Activated gamma-delta T cell treated with Interleukin-2 at 50 U/mL for 16 hours (primary cell): ENCODE measurements at places on chromosomes 6 and 20.

DNA sequence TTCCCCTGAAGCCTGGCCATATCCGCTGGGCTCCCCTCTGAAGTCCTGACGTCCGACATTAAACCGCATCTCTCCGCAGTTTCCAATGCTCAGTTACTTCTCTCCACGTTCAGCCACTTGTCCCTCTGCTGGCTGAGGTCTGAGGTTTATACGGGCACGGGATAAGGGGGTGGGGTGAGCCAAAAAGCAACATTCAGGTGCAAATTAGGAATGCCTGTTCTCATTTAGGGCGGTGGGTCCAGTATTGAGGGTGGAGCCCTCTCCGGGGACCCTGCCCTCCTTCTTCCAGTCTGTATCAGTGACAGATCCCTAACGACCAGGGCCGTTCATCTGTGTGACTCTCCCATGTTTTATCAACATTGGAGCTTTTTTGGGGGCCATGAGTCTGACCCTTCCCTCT is 1454.4 kb downstream of the HACE1 start:
- DNase-seq: no peak

DNA sequence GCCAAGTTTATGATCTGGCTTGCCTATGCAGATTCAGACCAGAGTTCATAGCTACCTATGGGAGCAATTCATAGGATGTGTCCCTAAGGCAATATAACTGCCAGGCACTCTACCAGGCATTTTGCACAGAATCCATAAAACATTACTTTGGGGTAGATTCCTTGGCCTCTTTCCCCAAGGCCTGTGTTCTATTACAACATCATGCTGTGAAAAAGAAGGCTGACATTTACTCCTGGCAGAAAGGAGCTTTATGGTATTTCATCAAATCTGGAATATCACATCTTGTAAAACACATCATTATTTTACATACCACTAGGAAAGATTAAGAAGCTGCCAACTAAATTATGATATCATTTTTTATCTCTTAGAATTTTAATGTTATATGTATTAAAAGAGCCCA is 287.0 kb upstream of the MARCKS start:
- DNase-seq: no peak

DNA sequence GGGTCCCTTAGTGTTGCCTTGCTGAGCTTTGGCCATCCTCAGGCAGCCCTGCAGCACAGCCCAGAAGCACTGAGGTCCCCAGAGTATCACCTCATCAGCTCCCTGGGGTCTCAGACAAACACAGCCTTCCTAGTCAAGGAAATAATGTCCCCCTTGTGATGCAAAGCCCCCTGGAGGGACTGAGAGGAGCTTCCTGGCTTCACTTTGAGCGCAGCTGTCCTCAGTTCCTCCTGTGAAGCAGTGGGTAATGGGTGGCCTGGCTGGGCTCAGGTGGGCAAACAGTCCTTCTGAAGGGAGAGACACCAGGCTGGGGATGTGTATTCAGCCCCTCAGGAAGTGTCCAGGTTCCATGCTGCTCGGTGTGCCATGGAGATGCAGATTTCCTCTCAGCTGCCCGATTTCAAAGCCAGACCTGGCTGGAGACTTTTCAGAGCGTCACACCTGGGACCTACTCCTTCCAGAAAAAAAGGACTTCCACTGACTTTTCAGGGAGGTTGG is 79.2 kb upstream of the FOXA2 start:
- no peak for DNase-seq

GRCh38 chr6:2765896-2766766 is 938 bp downstream of the WRNIP1 start:
- peak; percentile 26 for DNase-seq

DNA sequence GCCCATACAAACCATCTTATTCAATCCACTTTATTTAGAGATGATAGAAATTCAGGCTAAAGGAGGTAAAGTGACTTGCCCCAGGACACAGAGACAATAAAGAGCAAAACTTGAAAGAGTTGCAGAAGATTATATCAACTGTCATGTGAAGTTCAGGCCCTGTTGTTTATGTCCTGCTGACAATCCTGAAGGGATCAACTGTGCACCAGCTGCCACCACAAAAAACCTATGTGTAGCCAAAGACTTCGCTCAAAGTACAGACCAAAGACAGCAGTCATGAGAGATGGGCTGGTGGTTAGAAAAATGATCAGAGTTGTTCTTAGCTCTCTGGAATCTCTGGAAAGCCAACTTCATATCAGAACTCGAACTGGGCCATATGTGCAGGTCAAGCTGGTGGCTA is 16.0 kb upstream of the CITED2 start:
- no peak for DNase-seq

GRCh38 chr6:25946631-25947030 is 16.0 kb upstream of the TRIM38 start:
- DNase-seq: no peak
